ENCODE measurements at places on chromosomes 7 and 10.

DNA sequence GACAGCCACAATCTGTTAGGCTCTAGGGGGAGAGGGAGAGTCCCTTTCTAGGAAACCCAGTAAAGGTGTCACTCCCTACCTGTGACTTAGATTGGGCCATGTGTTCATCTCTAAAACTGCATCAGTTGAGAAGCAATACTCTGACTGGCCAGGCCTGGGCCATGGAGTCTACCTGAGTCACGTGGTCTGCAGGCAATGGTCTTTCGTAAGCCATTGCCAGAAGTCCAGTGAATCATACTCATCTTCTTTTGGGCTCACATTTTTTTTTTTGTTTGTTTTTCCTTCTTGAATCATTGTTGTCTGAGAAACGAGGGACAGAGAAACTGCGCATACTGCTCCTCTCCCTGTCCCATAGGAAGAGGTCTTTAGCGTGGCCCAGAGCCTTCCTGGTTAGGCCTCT, 215.6 kb downstream of the CCSER2 start:
- DNase-seq: no peak

DNA sequence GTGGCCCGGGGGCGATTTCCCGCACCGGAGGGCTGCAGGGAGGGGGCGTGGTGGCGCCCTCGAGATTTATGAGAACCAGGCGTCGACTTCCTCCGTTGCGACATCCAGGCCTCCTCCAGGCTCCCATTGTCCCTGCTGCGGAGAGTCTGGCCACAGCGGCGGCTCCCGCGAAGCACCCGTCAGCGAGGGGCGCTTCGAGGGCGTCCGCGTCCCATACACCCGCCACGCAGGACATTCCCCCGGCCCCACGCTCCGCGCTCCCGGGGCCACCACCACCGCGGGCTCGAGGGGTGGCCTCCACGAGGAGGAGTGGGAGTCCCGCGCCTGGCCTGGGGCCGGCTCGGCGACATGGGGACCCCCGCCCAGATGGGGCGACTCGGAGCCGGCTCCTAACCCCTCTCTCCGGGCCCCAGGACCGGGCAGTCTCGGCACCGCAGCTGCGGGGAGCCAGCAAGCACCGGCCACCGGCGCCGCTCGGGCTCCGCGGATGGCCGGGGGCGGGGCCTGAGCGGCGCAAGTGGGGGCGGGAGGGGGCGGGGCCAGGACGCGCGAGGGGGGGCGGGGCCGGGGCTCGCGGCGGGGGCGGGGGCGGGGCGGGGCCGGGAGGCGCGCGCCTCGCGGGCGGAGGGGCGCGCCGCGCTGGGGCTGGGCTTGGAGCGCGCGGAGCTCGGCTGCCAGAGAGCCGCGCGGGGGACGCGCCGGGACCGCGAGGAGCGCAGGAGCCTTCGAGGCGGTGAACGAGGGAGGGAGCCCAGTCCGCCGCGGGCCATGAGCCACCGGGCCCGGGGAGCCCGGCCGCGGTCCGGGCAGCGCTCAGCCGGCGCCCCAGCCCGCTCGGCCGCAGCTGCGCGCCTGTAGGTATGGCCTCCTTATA, at the start of gene SH2B2:
TSS of gene SH2B2 (plus strand) at position 632 of the 874 bp plus-strand sequence. CDS start 13,683 bp downstream, outside the sequence.
- peak; percentile 87 for DNase-seq

- DNase-seq: no peak
Observed at GRCh38 chr10:72235544-72236279, 19.6 kb upstream of the ASCC1 start.

- DNase-seq: no peak
Observed at GRCh38 chr7:156356551-156356950, 284.0 kb upstream of the RNF32 start.

GRCh38 chr7:155648752-155649339, 4.4 kb downstream of the RBM33 start:
- DNase-seq: no peak

All from iPS-NIHi11 (cell line).